ENCODE measurements at places on chromosomes 7 and 10. TPM values are rescaled to one million over a fixed set of nuclear protein-coding genes. Genes with fewer than 3 reads are reported as not detected.

Gene ANKRD61
- total RNA-seq: 0.27 TPM

Gene ACHE
- total RNA-seq: 0.94 TPM

Gene ADAM8
- total RNA-seq: 20.7 TPM

Gene DPP6
- 0.62 TPM for total RNA-seq

Gene LRRD1
- total RNA-seq: not detected

Gene FAM131B
- total RNA-seq: 2.6 TPM

Gene SHTN1
- total RNA-seq: 23.2 TPM

Gene H2BK1
- total RNA-seq: not detected

Gene GBX1
- total RNA-seq: not detected

Gene TMEM184A
- total RNA-seq: 0.27 TPM

Gene ERVW-1
- 0.22 TPM for total RNA-seq

Gene BHLHA15
- not detected for total RNA-seq

Gene AKR1C2
- 97.9 TPM for total RNA-seq

Gene HABP2
- total RNA-seq: not detected

Gene MSMB
- not detected for total RNA-seq

Gene RPEL1
- not detected for total RNA-seq

Gene CPN1
- total RNA-seq: not detected

Gene AGAP5
- 14.4 TPM for total RNA-seq

All from sciatic nerve (tissue), 2 donors.